ENCODE measurements at places on chromosomes 6 and 20.

- no peak for DNase-seq
Observed at GRCh38 chr6:166643891-166644590, 17.0 kb upstream of the RPS6KA2 start.

DNA sequence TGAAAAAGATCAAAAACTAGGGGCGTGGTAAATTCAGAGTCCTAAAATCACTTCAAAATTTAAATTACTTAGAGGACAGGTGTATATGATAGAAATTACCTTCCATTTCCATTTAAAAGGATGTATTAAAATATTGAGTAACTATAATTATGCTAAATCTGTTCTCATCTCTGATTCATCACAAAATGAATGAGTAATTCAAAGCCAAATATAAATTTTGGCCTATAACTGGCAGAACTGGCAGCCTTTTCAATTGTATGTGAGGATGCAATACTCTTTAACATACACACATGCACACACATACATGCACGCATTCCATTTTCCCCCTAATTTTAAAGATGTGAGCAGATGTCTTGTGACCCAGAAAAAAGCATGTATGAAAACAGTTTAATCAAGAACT is 194.6 kb downstream of the EPM2A start:
- no peak for DNase-seq

DNA sequence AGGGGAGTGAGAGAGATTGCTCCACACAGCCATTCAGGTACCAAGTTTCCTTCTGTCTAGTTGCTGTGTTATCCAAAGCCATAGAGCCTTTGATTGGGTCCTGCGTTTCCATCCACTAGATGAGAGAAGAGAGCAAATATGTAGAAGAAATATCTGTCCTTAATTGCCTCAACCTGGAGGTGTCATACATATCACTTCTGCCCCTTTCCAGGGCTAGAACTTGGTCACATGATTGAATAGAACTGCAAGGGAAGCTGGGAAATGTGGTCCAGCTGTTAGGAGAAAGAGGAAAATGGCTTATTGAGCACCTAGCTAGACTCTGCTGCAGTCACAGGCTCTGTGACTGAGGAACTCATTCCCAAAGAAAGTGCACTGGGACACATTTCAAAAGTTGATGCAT is 115.6 kb upstream of the JAG1 start:
- no peak for DNase-seq

DNA sequence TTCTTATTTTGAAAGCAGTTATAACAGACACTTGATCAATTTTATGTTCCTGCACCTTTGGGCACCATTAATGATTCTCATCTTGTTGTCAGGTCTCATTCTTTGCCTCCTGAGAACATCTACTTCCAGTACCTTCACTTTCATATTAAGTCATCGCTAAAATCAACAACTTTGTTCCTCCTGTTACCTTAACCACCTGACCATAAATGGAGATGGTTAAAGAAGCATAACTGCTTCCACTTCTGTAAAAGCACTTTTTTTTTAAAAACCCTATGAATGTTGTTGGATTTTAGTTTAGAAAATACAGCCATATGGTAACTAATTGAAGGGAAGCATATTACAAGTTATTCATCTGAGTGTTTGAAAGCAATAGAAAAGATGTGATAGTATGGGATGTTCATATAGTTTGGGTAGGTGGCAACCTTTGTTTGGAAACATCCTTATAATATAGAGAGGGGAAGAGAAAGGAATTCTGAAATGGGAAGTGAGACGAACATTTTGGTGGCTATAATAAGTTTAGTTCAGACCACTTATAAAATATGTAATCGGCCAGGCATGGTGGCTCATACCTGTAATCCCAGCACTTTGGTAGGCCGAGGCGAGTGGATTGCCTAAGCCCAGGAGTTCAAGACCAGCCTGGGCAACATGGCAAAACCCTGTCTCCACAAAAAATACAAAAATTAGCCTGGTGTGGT is 53.9 kb downstream of the AFG1L start:
- DNase-seq, result no peak

- peak; percentile 13 for DNase-seq
Observed at GRCh38 chr20:37165031-37165430, 14.1 kb upstream of the RPN2 start.

DNA sequence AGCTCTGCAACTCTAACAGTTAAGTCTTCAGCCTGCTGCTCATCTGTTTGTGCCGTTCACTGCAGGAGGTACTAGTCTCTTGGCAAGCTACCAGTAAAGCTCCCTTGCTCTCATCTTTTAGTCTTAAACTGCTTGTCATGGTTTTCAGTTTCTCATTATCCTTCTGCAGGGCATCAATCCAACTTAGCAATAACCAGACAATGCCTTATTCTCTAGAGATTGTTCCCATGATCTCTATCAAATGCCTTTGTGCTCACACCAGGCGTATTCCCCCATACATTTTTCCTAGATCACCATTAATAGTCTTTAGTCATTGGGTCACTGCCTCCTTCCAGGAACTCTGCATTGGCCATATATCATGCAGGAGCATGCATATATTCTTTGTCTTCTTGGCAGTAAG is 171.3 kb downstream of the GRM1 start:
- peak; percentile 3 for DNase-seq

DNA sequence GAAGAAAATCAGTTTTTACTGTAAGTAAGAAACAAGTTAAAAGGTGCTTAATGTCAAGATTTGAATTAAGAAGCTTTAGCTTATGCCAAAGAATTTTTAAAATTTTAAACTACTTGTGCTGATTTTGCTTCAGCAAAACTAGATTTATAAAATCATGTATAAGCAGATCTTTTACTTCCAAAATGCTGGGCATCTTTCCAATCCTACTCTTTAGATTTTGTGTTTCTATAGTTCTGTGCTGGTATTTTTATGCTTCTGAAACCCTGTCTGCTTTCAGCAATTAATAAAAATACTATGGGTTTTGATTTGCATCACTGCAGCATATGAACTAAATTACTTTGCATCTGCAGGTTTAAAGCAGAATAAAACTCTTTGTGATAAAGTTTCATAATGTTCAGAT is 238.6 kb upstream of the RNF217 start:
- DNase-seq, result no peak

DNA sequence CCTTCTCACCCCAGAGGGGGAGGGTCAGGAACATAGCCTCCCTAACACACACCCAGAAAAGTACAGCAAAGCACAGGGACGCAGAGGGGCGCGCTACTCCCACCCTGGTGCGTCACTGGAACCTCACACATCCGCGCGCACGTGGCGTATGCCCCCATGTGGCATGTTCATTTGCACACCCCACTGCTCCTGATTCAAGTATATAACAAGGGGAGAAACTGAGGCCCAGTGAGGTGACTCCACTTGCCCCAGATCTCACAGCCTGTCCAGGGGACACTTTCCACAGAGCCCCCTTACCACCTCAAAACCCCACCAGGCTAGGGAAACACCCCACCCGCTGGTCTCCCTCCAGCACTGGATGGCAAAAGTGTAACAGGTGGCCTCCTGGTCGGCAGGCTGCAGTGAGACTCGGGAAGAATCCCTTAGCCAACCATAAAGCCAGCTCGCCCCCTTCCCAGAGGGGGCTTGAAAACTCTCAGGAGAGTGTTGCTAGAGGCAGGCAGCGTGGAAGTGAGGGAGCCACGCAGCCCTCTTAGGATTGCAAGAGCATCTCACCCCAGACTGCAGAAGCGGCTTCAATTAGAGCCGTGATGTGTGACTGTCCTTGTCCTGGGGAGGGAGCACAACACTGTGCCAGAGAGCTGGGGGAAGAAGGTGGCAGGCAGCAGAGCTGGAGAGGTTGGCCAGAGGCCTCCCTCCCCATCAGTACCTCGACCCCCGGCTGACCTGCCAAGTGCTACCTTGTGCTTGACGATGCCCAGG is at the start of gene GRM4:
TSS of gene GRM4 (minus strand) at position 67 of the 762 bp plus-strand sequence. CDS start 12,591 bp downstream, outside the sequence.
- DNase-seq, result no peak

DNA sequence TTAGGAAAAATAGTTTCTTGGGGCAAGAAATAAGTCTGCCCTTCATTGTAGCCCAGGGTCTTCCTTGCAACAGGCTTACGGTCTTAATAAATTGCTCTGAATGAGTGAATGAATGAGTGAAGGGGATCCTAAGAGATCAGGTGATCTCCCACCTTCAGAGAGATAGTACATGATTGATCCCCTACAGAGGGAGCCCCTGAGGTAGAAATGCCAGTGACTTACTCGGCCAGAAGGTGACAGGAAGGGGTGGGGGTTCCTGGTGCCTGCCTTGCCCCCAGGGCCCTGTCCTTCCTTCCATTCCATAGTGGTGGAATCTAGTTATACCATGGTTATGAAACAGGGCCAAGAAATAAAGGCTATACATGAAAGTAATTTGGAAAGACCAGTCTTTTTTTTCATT is 215.3 kb upstream of the SSTR4 start:
- DNase-seq, result no peak

- no peak for DNase-seq
Observed at GRCh38 chr6:68575765-68576439, 59.2 kb upstream of the ADGRB3 start.

DNA sequence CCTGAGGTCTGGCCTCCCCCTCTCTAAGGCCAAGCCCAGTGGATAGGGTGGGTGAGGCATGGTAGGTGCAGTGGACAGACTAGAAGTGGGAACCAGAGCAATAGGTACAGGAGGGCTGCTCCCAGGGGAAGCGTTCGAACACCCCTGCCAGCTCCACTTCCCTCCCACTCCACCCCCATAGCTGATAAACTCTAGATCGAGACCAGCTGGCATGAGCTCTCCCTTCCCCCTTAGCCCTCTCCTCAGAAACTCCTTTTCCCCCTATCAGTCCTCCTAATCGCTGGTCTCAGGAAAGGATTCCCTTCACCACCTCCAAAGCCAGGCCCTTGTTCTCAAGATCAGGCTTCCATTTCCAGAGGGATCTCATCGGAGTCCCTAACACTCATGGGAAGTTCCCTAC is 6.0 kb upstream of the FAM83C start:
- DNase-seq, result no peak

- DNase-seq, result peak; percentile 45
Observed at GRCh38 chr20:8930726-8931125, 138.2 kb upstream of the PLCB4 start.

- peak; percentile 52 for DNase-seq
Observed at GRCh38 chr6:14910692-14911547, 334.9 kb upstream of the JARID2 start.
